ENCODE measurements at places on chromosomes 2 and 18. TPM values are rescaled to one million over a fixed set of nuclear protein-coding genes. Genes with fewer than 3 reads are reported as not detected.

The TBR1 gene
- total RNA-seq, result 0.09 TPM

The SCN1A gene
- total RNA-seq, result not detected

The HIBCH gene
- total RNA-seq, result 24.7 TPM

DNA sequence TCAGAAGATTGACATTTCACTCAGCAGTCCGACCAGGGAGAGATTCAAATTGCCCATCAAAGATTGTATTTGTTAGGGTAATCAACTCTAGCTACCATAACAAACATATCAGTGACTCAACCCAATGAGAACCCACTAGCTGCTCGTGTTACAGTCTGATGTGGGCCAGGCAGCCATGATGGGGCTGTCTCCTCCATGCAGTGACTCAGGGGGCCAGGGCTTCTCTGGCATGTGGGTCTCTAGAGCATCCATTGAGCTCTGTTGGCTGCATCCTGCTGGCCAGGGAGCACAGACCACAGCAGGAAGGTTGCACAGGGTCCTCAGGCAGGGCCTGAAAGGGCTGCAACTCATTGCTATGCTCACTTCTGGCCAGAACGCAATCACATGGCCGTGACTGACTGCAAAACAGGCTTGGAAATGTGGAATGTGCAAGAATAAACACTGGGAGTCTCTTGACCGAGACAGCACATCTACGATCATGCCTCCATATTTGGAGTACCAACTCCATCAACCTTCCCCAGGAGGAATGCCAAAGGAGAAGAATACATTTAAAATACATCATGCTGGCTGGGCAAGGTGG lies 216.8 kb downstream of the EIPR1 start:
- DNase-seq, result no peak

- no peak for DNase-seq
Observed at GRCh38 chr2:9255416-9255815, 48.8 kb downstream of the ASAP2 start.

DNA sequence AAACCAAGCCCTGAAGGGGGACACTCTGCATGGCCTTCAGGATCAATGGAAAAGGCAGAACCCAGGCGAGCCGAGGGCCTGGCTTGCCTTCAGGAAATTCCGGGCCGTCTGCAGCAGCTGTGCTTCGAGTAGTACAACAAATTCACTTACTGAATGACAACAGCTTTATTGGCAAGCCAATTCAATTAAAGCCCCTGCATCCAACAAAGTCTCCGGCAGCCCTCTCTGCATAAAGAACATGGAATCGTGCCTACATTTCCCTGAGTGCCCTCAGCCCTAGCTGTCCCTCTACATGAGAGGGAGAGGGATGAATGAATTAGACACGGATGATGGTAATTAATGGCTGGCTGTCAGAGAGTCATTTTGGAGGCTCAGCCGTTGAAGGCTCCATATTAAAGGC lies 189.0 kb downstream of the BCL11A start:
- no peak for DNase-seq

DNA sequence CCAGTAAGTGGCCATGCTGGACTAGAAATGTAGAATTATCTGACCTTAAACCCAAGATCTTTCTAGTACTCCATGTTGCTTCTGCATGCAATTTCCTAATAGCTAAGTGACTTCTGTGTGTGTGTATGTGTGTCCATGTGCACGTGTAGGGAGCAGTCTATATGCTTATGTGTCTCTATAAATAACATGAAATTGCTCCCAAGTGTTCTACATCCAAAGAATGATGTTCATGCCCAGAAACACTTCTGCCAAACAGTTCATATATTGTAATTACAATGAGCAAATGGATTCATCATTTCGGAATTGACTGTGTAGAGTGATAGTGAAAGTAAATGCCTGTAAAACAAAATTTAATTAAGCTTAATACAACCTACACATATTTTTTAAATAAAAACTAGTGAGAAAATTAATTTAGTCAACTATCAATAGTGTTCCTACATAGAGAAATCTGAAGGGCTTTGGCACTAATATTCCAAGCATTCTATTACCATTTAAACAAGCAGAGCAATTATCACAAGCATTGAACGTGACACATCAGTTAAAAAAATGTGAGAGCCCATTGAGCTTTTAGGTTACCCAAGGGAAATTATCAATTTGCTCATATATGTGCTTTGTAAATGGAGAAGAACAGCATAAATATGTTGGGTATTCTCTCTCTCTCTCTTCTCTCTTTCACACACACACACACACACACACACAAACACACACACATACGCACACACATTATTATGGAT lies 1067.4 kb downstream of the CNTNAP5 start:
- no peak for DNase-seq

DNA sequence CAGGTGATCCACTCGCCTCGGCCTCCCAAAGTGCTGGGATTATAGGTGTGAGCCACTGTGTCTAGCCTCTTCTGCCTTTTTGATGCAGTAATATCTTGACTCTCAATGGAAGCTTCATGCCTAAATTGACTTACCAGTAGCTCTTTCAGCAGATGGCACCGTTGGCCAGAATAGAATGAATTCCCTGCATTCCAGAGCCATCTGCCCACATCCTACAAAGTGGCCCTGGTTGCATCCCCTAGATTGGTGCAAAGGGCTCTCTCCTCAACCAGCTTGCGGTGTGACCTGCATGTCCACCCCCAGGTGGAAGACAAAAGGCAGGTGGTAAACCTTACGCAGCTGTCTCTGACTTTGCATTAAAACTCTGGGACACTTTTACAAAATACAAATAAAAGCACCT lies 4.4 kb upstream of the PARD6G start:
- no peak for DNase-seq

DNA sequence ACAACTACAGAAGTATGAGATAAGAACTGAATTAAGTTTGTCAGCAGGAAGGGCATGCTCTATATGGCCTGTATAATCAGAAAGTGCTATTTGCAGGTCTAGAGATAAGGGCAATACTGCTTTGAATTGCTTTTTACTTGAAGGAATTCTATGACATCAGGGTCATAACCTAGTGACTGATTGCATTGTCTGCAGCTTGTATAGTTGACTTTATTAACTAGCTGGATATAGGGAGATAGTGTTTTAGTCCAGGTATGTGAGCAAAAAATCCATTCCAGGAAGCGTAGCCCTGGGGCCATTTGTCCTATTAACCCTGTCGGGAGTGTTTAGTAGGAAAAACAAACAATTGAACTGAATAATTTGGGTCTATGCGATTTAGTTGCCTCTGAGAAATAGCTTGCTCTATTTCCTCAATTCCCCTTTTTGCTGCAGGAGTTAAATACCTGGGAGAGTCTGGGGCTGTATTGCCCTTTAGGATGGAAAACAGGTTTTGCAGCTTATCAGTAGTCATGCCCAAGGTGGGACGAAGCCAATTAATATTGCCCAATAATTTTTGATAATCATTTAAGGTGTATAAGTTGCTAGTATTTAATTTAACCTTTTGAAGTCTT lies 30.0 kb downstream of the HTR2B start:
- DNase-seq, result no peak

GRCh38 chr2:78439122-78439521 lies 586.4 kb upstream of the REG3G start:
- no peak for DNase-seq

- DNase-seq, result no peak
Observed at GRCh38 chr2:165953306-165953654, 296 bp downstream of the TTC21B start.

DNA sequence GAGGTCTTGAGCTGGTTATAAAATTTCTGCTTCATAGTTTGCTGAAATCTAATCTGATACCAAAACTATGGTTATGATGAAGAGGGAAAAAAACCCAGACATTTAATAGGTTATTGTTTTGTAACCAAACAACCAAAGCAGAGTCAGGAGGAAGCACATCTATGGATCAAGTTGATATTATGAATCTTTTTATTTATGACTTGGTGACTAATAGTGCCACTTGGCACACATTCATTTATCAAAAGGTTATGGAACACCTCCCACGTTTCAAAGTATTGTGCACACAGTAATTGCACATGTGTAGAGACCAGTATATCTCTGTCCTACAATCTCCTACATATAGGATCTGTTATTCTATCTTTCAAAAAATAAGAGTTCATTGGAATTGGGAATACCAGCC lies 93.0 kb downstream of the DPP4 start:
- DNase-seq, result no peak

GRCh38 chr2:221399183-221399582 lies 172.9 kb downstream of the EPHA4 start:
- no peak for DNase-seq

DNA sequence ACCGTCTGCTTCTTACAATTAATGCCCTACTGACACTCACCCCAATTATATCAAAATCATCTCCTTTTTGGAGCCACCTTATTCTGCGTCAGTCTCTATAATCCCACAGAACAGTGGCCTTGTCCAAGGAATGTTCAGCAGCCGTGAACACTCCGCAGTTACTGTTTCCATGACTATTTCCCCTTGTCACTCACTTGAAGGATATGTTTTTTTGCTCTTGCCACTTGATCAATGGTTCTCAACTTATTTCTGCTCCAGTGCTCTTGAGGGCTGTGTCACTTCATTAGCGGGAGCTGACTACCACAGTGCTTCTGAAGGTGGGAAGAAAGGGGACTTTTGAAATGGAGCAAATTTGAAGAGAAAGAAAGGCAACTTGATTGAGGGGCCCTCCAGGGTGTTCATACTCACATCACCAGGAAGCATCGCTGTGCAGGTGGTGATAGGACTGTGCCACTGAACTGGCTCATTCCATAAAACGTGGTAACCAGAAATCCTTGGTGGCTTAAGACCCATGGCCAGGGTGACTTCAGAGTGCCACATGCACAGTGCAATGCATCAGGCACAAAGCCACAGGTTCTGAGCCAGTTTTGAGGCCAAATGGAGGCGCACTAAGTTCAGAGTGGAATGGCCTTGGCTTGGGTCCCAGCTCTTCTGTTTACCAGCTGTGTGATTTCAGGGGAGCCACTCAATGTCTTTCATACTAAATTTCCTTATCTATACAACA lies 320.6 kb upstream of the RAB12 start:
- DNase-seq, result no peak

DNA sequence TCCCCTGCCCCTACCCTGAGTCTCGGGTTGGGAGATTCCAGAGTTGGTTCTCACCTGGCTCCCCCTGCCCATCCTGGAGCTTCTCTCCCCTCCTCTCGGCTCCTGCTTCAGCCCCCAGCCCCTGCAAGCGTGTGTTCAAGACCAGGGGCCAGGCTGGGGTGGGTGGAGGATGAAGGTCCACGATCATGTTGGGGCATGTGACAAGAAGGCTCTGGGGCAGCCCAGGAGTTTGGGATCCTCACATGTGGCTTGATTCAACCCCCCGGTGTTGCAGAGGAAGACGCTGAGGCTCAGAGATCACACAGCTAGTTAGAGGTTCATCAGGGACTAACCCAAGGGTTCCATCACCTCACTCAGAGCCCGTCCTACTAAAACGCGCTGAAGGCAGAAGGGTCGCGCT lies 14.2 kb upstream of the TUBB6 start:
- DNase-seq, result no peak

DNA sequence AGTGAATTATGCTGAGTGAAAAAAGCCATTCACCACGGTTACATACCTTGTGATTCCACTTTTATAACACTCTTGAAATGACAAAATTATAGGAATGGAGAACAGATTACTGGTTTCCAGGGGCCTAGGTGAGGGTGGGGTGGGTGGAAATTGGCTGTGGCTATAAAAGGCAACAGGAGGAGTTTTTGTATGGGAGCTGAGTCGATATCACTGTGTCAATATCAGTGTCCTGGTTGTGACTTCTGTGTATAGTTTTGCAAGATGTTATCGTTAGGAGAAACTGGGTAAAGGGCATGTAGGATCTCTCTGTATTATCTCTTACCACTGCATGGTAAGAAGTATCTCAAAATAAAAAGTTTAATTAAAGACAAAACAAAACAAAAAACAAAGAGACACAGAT lies 84.3 kb downstream of the EDAR start:
- DNase-seq, result no peak

DNA sequence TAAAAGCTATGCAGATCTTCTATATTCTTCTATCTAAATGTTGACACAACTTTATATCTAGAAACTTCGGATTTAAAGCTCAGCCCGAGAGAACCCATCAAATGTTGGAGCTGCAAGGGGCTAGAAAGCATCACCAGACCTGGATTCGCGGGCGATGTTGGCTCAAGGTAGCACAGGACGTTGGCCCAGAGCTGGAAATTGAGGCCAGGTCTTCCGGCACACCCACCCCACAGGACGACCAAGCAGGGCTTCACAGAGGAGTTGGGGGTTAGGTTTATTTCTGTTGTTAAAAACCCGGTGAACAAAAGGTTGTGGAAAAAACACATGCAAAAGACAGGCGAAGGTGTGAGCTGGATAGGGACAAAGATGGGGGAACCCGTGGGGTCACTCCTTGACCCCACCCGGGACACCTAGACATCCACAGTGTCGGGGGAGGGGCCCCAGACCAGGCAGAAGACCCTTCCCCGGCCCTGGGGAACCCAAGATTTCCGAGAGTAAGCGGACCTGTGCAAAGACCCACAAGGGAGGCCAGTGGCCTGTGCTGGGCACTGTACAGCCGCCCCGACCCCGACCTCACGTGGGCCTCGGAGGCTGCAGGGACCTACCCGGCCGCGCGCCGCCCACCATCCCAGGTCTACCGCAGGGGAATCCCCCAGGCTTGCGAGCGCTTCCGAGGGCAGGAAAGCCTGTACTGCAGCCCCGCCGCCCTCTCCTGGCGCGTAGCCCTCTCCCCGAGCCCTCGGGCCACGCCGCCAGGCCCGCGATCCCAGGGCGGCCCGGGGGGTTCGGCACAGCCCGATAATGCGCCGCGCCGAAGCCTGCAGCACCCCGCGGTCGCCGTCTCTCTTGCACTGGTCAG lies 1.8 kb upstream of the AGBL5 start:
- no peak for DNase-seq

DNA sequence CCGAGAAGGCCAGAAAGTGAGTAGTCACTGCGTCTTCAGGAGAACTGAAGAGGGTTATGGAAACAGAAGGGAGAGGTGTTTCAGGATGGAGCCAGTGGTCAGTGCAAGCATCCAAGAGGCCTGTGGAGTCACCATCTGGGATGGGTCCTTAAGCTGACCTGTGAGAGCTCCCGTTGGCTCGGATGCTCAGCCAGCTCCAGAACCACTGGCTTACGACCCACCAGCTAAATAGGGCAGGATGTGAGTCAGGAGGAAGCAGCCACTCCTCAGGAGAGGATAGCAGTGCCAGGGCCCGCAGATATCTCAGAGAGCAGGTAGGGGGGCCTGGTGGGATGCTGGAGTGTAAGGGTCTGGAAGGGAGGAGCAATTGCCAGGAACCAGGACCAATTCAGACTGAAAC lies 63.1 kb upstream of the B3GNT7 start:
- DNase-seq, result no peak

- peak; percentile 19 for DNase-seq
Observed at GRCh38 chr2:239114616-239115265, 266.9 kb downstream of the TWIST2 start.

DNA sequence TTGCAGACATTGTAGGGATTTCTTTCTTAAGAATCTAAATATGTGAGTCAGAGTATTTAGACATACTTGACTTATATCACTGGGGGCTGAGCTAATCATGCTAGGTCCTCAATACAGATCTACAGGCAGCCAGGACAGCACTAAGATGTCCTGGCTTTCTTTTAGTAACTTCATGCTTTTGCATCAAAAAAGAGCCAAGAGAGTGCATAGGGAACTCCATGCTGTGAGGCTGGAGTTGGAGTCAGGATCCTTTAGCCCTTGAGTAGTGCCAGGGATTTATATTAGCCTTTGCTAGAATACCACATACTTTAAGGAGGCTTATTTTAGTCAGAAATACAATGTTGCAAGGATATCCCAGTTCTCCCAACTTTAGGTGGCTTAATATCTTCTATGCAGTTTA lies 289.7 kb downstream of the CCDC85A start:
- DNase-seq, result no peak

GRCh38 chr2:2238726-2239269 lies 92.3 kb downstream of the MYT1L start:
- no peak for DNase-seq
